Esophagus squamous epithelium (tissue), 5 donors: ENCODE measurements at places on chromosomes 16 and 17. TPM values are rescaled to one million over a fixed set of nuclear protein-coding genes. Genes with fewer than 3 reads are reported as not detected.
A peak's percentile ranks its signal among the peaks of the same experiment; 100 is the strongest.

- no peak for DNase-seq
Measured at GRCh38 chr16:30659507-30660423, 1.5 kb downstream of the FBRS start.

The SGCA gene
- total RNA-seq, result 4.4 TPM

The HCRT gene
- not detected for total RNA-seq

DNA sequence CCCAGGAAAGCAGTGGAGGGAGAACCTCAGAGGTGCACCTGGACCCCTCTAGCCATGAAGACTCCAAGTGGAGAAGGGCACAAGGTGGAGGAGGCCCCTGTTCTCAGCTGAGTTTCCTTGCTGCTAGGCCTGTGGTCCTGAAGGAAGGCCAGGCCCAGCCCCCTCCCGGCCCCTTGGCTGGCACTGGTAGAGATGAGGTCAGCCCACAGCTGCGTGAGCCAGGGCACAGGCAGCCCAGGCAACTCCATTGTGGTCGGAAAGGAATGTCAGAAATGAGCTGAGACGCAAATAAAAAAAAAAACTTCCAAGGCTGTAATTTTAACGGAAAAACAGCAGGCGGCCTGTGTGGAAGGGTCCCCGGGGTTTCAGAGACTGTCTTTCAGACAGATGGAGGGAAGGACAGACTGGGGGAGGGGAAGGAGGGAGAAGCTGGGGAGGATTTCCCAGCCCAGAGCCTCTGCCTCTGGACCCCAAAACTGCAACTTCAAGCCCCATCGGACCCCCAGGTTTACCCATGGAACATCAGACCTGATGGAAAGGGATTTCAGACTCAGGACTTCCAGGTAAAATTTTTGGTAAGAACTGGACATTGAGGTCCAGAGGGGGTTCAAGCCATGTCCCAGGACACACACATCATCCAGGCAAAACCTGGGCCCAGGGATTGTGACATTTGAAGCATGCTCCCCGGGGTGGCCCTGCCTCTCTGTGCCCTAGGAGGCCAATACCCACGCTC lies 25.6 kb upstream of the MRPS23 start:
- DNase-seq, result no peak

The TMEM208 gene
- 24.4 TPM for total RNA-seq

GRCh38 chr17:1649844-1650501 lies at the start of gene RILP:
RILP (minus strand) TSS chr17:1649866; CDS start chr17:1649804, 62 bp downstream.
- DNase-seq, result no peak

DNA sequence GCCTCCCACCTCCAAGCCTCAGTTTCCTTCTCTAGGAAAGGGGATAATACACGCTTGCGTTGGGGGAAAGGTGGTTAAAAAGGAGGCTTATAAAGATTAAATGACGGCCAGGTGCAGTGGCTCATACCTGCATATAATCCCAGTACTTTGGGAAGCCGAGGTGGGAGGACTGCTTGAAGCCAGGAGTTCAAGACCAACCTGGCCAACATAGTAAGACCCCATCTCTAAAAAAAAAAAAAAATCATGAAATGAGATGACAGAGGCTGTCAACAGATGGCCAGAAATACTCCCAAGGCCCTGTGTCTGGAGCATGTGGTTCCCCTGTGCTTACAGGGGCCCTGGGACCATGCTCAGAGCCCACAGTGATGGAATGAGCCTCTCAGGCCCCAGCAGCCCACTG lies 30.4 kb downstream of the RTN4RL1 start:
- DNase-seq, result no peak

The SMTNL2 gene
- 0.76 TPM for total RNA-seq

GRCh38 chr16:79267781-79268180 lies 332.8 kb downstream of the MAF start:
- no peak for DNase-seq

DNA sequence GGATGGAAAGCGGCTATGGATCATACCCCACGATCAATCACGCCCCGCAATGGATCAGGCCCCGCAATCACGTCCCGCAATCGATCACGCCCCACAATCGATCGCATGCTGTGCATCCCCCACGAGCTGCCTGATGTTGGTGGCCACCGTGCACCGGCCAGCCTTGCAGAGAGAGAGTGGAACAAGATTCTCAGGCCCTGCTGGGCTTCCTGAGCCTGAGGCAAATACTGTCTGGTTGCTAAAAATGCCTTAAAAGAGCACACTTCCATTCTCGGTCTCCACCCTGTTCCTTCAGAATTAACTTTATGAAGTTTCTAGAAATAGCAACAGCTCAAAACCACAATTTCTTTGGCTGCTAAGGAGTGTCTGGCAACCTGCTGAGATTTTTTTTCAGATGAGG lies 81.5 kb downstream of the VPS53 start:
- no peak for DNase-seq

GRCh38 chr16:15770512-15770911 lies 86.3 kb downstream of the MYH11 start:
- no peak for DNase-seq

DNA sequence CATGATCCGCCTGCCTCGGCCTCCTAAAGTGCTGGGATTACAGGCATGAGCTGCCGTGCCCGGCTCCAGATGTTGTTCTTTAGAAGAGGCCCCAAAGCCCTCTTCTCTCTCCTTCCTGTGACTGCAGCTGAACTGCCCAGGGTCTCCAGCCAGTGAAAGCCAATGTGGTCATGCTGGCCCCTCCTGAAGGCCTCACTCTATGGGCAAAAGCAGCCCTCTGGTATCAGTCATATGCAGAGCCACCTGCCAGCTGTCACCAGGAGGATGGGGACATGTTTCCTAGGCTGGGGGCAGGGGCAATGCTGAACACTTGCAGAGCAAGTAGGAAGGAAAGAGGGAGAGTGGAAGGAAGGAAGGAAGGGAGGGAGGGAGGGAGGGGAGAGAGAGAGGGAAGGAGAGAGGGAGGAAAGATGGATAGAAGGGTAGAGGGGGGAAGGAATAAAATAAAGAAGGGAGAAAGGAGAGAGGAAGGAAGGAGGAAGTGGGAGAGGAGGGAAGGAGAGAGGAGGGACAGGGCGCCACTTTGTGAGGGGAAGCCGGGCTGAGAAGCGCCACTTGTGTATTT lies 36.0 kb downstream of the SOCS3 start:
- no peak for DNase-seq

- peak; percentile 82 for DNase-seq
Measured at GRCh38 chr17:81346090-81346907, 49.0 kb upstream of the BAHCC1 start.

DNA sequence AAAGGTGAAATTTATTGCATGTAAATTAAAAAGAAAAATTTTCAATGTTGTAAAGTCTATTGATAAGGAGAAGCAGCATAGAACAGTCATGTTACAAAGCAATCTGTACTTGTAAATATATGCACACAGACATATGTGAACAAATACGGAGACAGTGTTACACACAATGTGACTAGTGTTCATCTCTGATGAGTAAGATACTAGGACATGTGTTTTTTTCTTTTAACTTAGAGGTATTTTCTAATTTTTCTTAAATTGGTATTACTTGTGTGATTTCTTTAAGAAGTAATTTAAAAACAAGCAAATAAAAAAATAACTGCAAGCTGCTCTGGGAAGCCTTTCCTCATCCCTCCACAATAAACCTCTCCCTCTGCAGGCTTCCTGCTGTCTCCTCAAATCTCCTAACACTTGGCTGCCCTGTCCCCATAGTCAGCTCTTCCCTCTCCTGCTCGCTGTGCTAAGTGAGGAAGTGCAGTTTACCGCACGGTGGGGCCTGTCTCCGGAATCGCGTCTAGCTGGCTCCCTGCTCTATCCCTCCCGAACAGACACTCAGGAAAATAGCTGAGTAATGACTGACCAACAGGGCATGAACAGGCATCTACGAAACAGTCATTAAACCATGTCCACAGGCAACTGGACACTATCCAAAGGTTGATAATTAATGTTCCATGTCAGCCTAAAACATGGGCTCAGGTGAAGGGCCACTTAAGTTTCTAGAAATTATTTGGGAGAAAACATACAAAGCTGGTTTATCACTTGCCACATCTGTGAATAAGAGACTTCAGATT lies 35.9 kb downstream of the CMTM4 start:
- DNase-seq, result no peak

The WNT9B gene
- total RNA-seq, result 0.26 TPM

GRCh38 chr16:65116216-65116615 lies 5.6 kb downstream of the CDH11 start:
- DNase-seq, result no peak

DNA sequence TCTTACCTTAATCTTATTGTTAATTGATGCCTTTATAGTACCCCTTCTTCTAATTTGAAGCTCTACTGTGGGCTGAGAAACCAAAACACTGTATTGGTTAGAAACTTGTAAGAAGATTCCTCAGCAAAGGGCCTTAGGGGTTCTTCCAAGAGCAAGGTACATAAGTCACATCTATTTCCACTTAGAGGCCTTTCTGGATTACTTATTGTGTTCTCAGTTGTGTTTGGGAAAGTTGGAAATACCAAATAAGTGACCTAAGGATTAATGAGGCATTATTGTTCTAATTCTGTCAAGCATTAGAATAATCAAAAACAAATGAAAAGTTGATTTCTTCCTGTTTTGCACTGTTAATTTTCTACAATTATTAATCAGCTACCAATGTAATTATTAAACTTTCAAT lies 85.8 kb downstream of the SKAP1 start:
- DNase-seq, result no peak

The FGF11 gene
- 4.4 TPM for total RNA-seq

DNA sequence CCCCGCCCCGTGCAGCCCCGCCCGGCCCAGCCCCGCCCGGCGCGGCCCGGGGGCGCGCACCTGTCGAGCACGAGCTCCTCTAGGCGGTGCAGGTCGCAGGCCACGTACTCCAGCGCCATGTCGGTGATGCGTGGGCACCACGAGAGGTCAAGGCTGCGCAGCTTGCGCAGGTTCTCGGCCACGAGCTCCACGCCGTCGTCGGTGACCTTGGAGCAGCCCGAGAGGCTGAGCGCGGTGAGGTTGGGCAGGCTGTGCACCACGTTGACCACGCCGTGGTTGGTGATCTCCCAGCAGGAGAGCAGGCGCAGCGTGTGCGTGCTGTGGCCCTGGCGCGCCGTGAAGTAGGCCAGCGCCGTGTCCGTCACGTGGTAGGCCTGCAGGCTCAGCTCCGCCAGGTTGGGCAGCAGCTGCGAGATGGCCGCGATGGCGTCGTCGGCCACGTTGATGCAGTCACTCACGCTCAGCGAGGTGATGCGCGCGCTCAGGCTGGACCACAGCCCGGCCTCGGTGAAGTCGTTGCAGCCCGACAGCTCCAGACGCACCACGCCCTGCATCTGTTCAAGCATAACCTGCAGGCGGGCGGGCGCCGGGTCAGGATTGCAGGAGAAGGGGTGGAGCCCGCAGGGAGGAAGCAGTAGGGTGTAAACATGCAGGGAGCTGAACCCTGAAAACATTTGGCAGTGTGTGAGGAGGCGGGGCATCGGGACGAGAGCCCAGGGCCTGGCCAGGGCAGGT lies 5.3 kb upstream of the WDR24 start:
- DNase-seq, result no peak

GRCh38 chr16:13376174-13376573 lies 474.8 kb downstream of the SHISA9 start:
- no peak for DNase-seq
